ENCODE measurements at places on chromosomes 13 and 19.

GRCh38 chr13:81778350-81778749 lies 1437.4 kb upstream of the SPRY2 start:
- DNase-seq, result no peak

DNA sequence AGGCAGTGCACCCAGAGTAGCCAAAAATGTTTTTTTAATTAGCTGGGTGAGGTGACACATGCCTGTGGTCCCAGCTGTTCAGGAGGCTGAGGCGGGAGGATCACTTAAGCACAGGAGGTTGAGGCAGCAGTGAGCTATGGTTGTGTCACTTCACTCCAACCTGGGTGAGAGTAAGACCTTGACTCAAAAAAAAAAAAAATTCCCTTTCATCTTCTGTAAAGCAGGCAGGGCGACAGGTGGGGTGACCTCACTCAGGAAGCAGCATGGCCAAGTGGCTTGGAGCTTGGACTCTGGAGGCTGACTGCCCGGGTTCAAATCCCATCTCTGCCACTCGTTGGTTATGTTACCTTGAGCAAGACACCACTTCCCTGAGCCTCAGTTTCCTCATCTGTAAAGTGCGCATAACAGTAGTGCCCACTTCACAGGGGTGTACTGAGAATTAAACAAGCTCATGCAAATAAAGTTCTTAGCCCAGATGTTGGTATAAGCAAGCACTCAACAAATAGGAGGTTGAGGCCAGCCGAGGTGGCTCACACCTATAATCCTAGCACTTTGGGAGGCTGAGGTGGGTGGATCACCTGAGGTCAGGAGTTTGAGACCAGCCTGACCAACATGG lies 48.3 kb downstream of the MAP4K1 start:
- DNase-seq, result no peak

DNA sequence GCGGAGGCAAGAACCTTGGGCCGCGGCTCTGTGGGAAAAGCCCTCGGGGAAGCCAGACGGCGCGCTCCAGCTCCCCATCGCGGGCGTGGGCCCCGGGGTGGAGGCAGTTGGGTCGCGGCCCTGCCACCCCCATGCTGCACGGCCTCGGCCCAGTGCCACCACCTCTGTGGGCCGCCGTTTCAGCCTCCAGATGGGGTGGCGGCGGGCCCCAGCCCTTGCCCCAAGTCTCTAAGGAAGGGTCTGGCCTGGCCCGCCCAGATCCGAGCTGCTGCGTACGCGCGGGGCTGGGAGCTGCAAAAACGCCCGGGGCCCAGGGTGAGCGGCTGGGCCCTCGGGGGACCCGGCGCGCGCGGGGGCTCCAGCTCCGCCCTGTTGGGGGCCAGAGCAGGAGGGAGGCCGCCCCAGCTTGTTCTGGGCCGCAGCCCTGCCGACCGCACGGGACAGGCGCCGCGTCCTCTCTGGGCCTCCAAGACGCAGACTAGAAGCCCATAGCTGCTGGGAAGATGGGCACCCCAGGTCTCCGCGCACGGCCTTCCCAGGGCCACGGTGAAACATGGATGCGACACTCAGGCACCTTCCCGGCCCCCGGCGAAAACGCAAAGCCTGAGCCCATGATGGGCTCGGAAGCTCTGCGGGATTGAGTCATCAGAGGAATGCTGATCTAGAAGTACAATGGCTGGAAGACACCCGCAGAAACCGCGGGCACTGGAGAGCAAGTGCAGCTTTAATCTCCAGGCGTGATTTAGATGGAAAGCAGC lies 110.1 kb downstream of the KCTD15 start:
- no peak for DNase-seq

GRCh38 chr19:12695997-12696365 lies 450 bp downstream of the FBXW9 start:
- DNase-seq, result no peak

GRCh38 chr13:43086181-43086580 lies 62.8 kb downstream of the DNAJC15 start:
- DNase-seq, result no peak
